ENCODE measurements at places on chromosomes 6 and 20.

DNA sequence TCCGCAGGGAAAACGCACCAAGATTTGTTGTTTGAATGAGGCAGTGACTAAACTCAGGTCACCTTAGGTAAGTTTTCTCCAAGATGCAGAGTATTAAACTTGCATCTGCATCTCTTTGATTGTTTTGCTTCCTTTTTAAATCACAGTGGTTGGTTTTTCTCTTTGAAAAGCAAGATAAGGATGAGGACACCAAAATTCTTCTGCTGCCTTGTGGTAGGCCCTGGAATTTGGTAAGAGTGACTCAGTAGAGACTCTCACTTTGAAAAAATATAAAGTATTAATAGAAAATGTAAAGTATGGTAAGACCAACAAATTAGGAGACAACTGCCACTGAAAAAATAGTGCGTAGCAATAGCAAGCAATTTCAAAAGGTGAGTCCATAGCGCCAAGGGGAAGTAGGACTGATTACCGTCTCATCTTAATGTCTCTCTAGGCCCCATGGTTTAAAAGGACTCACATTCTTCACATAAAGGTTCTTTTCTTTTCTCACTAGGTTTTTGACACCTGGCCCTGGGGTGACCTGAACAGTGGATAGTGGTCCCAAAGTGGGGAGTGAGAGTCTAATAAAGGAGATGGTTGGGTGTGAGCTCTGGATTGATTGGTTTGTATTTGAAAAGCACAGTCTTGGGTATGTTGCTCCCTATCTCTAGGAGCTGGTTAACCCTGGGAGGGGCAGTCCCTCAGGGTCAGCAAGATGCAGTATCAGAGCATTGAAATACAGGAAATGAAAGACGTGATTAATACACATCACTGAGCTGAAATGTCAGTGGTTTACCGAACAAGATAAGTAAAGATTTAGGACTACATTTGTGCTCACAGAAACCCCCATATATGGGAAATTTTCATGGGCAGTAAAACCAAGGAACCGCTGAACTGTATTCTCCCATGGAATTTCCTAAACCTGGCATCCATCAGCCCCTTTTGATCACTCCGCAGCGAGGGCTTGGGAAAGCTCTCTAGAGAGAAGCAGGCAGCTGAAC is 221.2 kb downstream of the SLC24A3 start:
- no peak for DNase-seq

DNA sequence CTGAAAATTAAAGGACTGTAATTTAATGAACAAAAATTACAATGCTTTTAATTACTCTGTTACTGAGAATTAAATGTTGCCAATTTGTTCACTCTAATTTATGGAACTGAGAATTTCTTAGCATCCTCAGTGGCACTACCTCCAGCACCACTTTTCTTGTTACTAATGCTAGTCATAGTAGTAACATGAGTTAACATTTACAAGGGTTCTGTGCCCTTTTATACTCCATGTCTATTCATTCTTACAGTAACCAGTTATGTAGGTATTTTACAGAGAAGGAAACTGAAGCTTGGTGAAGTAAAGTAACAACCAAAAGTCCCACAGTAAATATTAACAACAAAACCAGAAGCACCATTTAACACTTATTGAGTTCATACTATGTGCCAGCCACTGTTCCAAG is 34.3 kb downstream of the RARS2 start:
- DNase-seq = no peak

GRCh38 chr20:21510414-21511384 is 3.2 kb downstream of the NKX2-2 start:
- no peak for DNase-seq

GRCh38 chr6:148261470-148261869 is 81.2 kb upstream of the SASH1 start:
- no peak for DNase-seq

GRCh38 chr20:15098351-15098750 is 760.9 kb upstream of the FLRT3 start:
- DNase-seq = no peak

DNA sequence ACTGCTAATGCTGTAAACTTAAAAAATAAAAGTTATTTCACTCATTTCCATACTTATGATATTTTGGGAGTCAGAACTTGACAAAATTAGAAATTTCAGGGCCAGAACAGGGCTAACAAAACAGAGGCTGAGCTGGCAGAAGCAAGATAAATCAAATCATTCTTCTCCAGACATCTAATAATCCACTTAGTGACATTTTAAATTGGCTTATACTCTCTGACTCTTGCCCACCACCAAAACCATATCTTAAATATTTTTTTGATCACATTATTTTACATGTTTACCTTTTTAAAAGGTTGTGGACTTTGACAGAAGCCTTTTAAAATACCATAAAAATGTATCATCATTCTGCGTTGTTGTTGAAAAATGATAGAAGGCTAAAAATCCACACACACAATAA is 116.5 kb downstream of the LMBRD1 start:
- no peak for DNase-seq
